ENCODE measurements at places on chromosomes 5 and 9. TPM values are rescaled to one million over a fixed set of nuclear protein-coding genes. Genes with fewer than 3 reads are reported as not detected.

STKLD1 gene
- total RNA-seq = 1.1 TPM

C5orf58 gene
- total RNA-seq = not detected

NR6A1 gene
- total RNA-seq = 0.58 TPM

PCDHAC2 gene
- total RNA-seq = 0.13 TPM

PCA3 gene
- not detected for total RNA-seq

C8G gene
- 5.2 TPM for total RNA-seq

NUTM2F gene
- not detected for total RNA-seq

IL33 gene
- 1.8 TPM for total RNA-seq

SPATA31D4 gene
- not detected for total RNA-seq

SPEF2 gene
- total RNA-seq = 0.46 TPM

TEX53 gene
- total RNA-seq = not detected

Measured in gastrocnemius medialis (tissue), 4 donors.